NCI-H526 (cell line): ENCODE measurements at places on chromosomes 7 and 10.

DNA sequence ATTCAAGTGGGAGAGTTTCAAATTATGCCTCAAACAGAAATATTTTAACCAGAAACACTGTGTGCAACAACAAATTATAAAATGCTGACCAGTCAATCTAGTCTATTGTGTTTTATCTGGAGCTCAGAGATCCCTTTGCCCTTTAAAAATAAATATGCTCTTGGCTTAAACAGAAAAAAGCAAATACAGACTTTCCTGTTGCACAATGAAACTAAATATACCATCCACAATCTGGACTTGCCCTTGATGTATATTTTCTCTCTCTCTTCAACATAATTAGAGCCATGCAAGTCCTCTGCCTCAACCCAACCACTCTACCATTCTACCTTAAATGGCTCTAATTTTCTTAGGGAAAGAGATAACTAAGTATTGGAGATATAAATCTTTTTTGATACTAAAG is 34.9 kb downstream of the ASAH2 start:
- DNase-seq = no peak

GRCh38 chr7:33278095-33278494 is 148.7 kb downstream of the BBS9 start:
- no peak for DNase-seq

DNA sequence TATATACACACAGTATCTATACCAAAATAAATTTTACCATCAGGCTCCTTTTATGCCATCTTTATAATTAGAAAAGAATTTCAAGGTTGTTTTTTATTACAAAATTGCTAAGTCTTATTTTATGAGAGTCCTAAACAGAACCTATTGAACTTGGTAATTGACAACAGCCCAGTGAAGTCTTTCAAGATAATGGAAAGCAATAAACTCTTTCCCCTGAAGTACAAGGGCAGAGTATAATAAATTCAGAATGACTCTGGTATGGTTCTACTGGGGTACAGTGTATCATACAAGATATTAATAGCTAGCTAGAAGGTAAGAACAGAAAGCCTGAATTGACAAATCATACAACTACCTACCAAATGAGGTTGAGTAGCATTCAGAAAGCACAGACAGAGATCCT is 26.2 kb upstream of the CUBN start:
- no peak for DNase-seq

- DNase-seq = no peak
These were observed 81.2 kb downstream of the C1GALT1 start for GRCh38 chr7:7263297-7264230.

DNA sequence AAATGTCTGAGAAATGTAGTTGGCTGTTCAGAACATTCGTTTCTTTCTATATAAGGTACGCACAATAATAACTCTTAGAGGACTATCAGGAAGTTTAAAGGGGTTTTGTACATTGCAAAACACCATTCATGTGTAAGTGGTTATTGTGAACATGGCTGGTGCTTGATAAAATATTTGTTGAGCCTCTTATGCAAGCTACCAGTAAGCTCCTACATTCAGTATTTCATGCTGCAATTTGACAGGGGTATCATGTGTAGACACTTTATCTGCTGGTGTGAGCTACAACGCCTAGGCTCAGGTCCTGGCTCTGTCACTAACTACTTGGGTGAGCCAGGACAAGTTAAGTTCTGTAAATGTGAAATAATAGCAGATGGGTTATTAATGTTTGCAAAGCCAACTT is 75.5 kb downstream of the MAP3K8 start:
- no peak for DNase-seq

DNA sequence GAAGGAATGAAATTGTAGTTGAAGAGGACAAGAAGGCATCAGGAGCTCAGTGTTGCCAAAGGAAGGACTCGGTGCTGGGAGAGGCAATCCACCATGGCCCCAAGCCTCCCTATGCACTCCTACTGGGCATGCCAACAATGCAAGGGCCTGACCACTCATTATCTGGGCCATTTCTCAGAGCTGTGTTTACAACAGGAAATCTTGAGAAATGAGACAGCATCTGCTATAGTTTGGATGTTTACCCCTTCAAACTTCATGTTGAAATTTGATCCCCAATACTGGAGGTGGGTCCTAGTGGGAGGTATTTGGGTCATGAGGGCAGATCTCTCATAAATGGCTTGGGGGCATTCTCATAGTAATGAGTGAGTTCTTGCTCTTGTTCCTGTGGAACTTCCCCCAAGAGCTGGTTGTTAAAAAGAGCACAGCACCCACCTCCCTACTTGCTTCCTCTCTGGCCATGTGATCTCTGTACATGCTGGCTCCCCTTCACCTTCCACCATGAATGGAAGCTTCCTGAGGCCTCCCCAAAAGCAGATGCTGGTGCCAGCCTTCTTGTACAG is 50.8 kb upstream of the AOAH start:
- no peak for DNase-seq

DNA sequence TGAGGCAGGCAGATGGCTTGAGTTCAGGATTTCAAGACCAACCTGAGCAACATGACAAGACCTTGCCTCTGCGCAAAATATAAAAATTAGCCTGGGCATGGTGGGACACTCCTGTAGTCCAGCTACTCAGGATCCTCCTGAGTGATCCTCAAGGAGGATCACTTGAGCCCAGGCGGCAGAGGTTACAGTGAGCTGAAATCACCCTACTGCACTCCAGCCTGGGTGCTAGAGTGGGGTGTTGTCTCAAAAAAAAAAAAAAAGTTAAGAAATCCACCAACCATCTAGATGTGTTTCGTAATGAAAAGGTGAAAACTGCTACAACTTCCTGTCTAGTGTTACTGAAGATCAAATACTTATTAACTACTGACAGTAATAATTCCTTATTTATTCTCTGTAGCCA is 8.1 kb downstream of the GLCCI1 start:
- DNase-seq = no peak

GRCh38 chr7:86778271-86778670 is 134.6 kb downstream of the GRM3 start:
- DNase-seq = no peak

DNA sequence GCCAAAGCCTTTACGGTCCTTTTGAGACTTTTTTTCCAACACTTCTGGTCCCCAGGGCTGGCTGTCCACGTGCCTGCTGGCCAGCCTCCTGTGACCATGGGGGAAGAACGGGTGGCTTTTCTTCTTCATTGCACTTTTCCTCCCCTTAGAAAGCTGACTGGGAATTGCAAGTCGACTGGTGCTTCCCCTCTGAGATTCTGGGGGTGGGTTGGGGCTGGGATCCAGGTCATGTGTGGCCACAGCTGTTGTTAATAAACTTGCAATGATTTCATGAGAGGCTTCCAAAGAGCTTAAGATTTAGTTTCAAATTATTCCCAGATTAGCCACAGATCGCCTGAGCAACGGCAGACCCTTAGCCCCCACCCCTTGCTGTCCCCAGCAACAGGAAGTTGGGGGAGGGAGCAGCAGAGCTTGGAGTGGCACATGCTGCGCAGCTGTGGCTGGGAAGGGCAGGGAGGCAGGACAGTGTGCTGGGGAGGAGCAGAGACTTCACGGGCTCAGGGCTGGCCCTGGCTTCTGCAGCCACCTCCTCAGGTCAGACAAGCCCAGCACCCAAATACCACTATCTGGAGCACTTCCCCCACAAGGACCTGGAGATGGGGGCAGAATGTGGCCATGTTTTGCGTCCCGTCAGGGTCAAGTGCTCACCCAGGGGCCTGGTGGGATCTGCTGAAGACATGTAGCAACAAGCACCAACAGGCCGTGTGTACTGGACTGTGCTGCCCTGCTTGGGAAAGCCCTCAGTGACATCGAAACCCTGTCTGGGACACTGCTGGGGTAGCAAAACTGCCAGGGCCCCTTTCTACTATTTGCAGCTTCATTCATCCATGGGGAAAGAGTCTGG is 147.1 kb downstream of the RNF216 start:
- no peak for DNase-seq

- no peak for DNase-seq
These were observed 19.4 kb upstream of the PDCD4 start for GRCh38 chr10:110852255-110852896.

GRCh38 chr10:3702056-3702546 is 82.9 kb downstream of the KLF6 start:
- DNase-seq = no peak

- DNase-seq = no peak
These were observed 4.1 kb downstream of the PIP4K2A start for GRCh38 chr10:22710139-22710745.
